Activated CD4-positive, alpha-beta T cell treated with anti-CD3 and anti-CD28 coated beads for 48 hours (primary cell): ENCODE measurements at places on chromosomes 7 and 10.

DNA sequence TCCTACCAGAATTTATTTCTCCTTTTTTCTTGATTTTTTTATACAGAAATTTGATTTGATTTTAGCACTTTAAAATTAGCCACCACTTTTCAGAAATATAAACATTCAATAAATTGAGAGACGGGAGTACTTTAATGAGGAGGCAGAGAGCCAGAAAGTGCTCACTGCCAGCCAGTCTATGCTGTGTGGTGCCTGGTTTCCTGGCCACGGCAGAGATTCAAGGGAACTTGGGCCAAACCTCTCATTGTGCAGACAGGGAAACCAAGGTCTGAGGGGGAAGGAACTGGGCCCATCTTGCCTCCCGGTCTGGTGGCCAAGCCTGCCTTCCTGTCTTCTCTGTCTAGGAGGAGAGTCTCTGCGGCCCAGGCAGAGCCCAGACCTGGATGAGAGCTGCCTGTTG, 25.9 kb downstream of the ADAMTS14 start:
- DNase-seq = no peak

DNA sequence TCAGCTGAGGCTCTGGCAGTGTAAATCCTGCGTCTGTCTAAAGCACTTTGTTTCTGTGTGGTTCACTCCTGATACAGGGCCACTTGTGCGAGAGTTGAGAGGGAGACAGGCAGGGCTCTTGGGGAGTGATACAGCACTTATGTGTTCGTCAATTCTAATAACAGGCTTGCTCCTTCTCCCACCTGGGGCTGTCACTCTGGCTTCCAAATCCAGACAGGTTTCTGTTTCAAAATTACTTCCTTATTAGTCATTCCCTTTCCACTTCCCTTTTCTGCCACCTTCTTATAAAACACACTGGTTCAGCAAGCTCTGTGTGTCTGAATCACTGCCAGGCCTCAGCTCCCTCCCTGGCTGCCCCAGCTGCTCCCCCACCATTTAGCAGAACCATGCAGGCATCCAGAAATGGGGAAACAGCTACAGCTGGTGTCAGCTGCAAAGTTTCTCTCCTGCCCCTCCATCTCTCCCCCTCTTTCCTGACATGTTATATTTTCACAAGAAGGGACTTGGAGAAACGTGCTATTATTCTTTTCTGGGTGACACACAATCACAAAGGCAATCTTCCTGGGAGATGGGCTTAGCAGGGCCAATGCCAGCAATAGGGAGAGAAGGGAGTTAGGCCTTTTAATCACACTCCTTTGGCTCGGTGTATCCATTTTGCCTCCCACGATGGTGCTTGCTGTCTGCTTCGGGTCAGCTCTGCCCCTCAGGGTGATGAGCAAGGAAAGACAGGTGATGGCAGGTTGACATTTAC, 58.4 kb upstream of the ZNRF2 start:
- peak; percentile 22 for DNase-seq

GRCh38 chr10:71720288-71720687, 710 bp upstream of the C10orf105 start:
- no peak for DNase-seq

DNA sequence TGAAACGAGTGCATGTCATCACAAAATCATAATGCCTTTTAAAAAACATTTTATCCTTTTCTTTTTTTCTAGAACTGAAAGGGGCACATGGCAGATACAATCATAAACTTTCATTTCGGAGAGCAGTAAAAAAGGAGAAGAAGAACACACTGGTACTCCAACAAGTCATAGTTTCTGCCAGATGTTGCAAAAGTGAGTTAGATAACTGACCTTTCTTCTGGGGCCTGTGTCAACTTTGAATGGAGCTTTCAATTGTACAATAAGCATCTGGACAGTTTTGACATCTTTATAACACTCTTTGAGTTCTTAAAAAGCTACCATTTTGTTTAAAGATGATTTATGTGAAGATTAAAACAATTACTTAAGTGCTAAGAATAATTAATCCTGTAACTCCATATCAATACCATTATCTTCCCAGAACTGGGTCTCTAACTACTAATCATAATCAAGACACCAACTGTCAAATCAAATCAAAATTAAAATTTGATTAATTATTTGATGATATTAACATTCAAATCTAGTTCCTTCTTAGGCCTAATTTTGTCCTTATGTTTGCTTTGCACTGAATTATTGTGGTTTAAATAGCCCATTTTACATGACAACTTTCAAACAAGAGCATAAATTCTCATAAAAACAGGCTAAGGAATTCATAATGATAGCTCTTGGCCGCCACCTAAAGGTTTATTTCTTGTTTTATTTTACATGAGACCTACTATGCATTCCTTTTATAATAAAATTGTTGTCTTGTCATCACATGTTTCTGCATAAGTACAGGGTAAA, 19.5 kb upstream of the ITGB8 start:
- no peak for DNase-seq

DNA sequence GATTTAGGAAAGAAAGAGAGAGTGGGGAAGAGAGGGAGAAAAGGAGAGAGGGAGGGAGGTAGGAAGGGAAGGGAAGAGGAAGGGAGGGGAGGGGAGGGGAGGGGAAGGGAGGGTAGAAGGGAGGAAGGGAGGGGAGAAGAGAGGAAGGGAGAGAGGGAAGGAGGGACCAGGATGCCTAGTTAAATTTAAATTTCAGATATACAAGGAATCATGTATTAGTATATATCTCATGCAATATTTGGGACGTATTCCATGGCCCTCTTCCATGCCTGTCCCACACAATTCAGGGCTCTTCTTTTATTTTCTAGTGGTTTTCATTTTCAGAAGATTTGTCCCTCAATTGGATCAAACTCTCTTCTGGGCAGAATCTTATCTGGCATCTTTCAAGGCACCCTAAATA, 172.4 kb upstream of the PRR15 start:
- no peak for DNase-seq

DNA sequence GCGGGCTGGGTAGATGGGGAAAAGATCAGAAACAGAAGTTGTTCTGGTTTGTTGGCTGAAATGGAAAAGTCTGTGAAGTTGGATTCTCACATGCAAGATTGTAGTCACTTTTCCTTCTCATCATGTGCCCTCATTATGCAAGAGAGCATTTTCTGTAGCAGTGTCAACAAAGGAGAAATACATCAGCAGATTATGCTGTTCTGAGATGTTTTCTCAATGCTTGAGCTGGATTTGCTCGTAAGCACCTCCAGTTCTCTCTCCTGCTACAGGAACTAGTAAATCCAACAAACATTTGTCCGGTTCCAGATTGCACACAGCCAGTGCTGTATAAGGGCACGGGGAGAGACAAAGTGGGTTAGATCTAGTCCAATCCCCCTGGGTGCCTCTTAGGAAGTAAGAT, 90.0 kb downstream of the GATA3 start:
- no peak for DNase-seq

GRCh38 chr7:7251742-7252141, 69.4 kb downstream of the C1GALT1 start:
- DNase-seq = no peak

DNA sequence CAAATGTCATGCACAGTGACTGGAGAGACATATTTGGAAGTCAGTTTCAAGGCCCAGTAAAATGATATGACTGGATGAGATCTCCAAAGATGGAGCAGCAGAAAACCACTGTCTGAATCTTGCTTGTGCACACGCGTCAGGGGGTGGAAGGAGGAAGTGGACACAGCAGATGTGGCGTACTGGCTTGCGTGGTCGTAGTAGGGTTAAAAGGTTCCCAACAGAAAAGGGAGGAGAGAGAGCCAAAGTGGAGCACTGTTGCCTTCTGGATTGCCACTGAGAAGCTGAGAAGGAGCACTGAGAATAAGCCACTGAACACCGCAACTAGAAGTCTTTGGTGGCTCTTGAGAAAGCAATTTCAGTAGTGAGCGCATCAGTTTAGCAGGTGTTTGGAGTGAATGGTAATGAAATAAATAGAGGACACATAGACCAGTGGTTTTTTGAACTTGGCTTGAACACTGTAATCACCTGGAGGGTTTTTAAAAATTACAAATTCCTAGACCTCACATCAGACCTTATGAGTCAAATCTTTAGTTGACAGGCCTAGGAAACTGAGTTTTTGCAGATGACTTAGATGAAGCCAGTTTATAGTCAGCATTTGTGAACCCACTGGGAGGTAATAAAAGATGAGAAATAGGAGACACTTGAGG, 227.3 kb downstream of the PTEN start:
- no peak for DNase-seq

- no peak for DNase-seq
Measured at GRCh38 chr7:121837462-121837861, 35.5 kb upstream of the PTPRZ1 start.

DNA sequence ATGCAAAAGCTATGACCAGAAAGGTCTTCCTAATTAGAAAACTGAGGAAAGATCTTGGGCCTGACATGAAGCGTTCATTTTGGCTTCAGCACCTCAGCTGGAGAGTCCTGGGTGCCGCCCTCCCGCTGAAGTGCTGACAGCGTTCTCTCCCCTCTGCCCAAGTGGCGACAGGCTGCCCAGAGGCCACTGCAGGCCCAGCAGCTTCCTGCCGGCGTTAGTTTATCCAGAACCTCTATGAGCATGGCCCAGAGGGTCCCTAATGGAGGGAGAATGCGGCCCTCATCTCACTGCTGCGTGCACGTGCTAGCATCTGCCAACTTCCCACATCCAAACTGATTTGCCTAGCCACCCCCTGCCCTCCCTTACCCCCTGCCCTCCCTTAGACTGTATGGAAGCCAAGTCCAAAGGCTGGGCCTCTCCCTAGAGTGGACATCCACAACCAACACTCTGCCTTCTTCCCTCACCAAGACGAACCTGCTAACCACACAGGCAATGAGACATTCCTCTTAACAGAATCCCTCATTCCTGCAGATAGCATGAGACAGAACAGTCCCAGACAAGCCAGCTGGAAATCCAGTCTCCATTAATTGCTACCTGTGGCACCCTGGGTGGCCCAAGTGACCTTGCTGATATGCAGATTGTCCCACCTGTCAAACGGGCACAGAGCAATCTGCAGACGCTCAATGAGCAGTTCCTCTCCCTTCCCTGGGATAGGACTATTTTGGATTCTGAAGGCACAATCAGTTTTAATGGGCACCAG, 108.4 kb downstream of the C10orf90 start:
- DNase-seq = no peak

DNA sequence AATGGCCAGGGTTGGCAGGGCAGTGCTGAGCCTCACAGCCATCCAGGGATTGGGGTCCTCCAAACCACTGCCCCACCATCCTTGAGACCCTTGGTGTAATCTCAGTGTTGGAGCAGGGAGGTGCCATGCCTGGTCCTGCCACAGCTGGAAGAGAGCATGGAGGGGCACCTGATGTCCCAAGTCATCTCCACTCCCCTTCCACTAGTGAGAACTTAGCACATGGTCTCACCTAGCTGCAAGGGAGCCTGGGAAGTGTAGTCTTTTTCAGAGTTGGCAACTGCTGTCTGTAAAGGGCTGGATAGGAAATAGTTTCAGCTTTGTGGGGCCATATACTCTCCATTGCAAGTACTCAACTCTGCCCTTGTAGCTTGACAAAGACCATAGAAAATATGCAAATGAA, 238.7 kb downstream of the RPS24 start:
- DNase-seq = no peak

DNA sequence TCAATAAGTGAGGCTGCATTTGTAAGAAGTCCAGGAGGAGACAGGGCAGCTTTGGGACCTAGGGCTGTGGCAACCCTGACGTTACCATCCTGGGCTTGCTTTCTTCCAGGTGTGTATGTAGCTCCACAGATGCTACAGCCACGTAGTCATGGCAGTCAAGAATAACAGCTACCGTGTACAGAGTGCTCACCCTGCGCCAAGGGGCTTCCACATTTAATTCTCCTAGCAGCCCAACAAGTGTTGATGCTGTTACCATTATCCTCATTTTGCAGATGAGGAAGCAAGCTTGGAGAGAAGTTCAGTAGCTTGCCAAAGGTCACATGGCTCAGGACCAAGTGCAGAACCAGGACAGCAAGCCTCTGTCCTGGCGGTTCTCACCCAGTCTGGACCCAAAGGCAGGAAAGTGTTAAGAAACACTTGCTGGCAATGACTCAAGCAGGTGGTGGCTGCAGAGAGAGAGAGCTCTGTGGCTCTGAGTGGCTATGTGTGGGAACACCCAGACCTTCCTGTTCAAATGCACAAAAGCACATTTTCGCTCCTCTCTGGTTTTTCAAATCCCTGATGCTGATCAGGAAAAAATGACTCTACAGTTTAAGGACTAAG, 89.8 kb downstream of the CREM start:
- DNase-seq = peak; percentile 52

DNA sequence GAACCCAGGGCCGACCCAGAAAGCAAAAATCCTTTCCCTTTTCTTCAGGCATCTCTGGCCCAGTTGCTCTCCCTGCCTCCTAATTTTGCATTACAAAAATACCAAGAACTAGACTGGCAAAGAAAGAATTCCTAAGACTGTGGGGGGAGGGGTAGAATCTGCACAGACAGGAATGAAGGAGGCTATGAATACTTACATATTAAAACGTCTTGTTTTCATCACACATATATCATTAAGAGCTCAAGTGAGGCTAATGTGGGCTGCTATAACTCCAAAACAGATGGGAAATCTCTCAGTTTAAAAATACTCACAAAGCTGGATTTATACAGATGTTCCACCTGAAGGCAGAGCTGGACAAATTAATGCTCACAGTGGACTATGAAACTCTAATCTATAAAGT, 29.2 kb upstream of the MKX start:
- no peak for DNase-seq

- DNase-seq = peak; percentile 62
Measured at GRCh38 chr10:79202188-79203013, 133.6 kb downstream of the ZMIZ1 start.

GRCh38 chr10:34638406-34639054, 176.6 kb downstream of the PARD3 start:
- DNase-seq = peak; percentile 77

DNA sequence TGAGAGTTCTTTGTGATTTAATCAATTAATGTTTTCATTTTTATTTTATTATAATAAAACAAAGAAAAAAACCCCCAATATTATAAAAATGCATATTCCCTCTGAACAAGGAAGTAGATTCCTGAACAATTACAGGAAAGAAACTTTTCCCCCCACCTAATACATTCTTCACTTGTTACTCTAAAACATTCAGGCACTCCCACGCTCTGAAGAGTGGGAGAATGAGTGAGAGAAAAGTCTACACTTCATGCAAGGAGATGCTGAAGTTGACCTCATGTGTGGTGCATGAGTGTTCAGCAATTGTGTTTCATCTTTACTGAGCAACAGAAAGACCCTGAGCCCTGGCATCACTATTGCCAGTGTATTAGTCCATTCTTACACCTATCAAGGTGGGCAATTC, 244.2 kb upstream of the IGFBP3 start:
- DNase-seq = no peak

DNA sequence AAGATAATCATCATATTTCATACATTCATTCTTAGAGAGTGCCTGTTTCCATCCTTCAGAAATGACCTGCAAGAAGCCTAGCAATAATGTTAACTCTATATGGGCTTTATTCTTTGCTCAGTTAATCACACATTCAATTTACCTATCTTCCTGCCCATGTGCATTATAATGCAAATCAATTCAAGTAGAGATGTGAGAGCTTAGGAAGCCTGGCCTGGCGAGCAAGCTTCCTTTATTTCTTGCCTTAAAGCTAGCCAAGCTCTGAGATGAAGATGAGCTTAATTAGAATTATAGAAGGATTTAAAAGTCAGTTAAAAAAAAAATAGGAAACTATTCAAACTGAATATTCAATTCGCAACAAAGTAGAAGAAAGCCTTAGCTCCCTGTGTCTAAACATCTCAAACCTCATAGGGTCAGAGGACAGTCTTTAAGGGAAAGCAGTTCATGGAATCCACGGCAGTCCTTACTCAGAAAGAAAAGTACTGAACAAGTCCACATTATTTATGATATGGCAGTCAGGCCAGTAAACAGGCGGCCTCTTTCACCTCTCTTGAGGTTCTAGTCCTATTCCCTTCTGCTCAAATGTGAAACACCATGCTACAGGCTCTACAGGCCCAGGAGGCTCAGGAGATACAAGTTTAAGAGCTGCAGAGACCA, 214.1 kb downstream of the TFEC start:
- DNase-seq = no peak
